ENCODE measurements at places on chromosomes 7 and 10.

GRCh38 chr10:6995831-6996230 is 415.0 kb downstream of the SFMBT2 start:
- DNase-seq = no peak

- no peak for DNase-seq
Measured at GRCh38 chr7:153151766-153152165, 392.2 kb downstream of the ACTR3B start.

DNA sequence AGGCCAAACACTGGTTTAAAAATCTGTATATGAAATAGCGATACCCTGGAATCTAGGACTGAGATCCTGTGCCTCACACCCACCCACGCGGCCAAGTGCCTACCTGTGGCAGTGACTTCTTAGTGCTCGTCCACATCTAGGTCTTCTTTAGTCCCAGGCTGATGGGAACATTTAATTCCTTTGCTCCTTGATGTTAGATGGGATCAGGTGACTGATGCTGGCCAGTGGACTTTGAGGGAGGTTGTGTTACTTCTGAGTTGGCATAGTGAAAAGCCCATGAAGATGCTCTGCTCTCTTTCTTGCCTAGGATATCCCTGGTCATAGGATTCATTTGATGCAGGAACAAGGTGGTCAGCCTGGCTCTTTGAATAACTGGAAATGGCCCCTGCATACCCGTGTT is 59.2 kb downstream of the BMPR1A start:
- no peak for DNase-seq

DNA sequence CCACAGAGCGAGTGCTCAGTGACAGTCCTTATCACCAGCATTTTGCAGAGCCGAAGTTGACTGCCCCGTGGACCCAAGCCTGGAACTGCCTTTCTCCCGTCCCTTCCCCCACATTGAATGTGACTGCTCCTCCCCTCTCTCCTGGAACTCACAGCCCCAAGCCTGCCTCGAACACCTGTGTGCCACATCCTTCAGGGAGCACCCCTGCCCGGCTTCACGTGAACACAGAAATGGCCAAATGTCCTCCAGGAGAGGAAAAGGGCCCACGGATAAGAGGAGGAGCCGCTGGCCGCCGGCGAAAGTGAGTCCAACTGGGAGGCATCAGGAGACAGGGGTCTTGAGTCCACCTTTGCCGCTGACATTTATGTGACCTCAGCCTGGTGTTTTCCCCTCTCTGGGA is 16.2 kb downstream of the STX1A start:
- no peak for DNase-seq

GRCh38 chr7:71538210-71538609 is 406.3 kb downstream of the GALNT17 start:
- DNase-seq = no peak

DNA sequence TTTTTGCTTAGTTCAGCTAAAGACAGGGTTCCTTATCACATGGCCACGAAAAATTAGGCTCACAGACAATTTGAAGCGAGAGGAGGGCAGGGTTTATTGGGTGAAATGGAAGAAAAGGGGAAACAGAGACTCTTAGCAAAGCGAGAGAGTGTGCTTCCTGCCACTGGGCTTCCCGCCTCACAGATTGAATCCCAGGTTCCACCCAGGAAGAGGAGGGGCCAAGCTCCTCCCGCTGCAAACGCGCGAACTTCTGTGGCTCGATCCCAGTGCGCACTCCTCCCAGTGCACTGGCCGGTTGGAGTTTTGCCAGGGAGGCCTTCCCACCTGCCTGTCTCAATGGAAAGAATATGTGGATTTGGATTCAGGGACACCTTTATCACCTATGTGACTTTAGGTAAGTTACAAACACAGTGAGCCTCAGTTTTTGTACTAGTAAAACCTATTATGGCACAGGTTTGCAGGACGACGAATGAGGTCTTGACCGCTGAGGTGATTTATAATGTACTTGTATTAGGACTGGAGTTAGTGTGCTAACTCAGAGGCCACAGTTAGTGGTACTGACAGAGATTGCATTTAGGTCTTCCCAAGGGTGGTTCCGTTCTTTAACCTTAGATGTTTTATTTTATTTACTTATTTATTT is 48.5 kb upstream of the SP8 start:
- no peak for DNase-seq

DNA sequence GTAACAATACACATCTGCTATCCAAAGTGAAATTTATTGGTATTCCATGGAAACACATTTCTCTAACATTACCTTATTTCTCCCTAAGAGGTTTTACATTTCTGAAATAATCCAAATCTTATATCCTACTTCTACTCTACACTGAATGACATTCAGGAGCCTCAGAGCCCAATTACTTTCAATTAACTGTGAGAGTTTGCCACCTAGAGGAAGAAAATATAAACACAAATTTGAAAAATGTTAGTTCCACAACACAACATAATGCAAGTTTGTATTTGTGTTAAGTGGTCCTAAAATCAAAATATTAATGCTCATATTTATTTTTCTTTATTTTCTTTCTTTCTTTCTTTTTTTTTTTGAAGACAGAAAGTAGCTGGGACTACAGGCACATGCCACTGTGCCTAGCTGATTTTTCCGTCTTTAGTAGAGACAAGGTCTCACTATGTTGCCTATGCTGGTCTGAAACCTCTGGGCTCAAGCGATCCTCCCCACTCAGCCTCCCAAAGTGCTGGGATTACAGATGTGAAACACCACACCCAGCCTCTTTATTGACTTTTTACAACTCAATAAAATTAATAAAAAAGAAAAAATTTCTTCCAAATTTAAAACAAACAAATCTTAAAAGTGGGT is 46.0 kb downstream of the ATAD1 start:
- no peak for DNase-seq

GRCh38 chr7:47355684-47356083 is 226.2 kb downstream of the TNS3 start:
- no peak for DNase-seq

GRCh38 chr10:112389271-112389822 is 15.4 kb downstream of the ACSL5 start:
- no peak for DNase-seq

GRCh38 chr10:88063861-88064557 is 200.6 kb downstream of the PTEN start:
- DNase-seq = no peak

DNA sequence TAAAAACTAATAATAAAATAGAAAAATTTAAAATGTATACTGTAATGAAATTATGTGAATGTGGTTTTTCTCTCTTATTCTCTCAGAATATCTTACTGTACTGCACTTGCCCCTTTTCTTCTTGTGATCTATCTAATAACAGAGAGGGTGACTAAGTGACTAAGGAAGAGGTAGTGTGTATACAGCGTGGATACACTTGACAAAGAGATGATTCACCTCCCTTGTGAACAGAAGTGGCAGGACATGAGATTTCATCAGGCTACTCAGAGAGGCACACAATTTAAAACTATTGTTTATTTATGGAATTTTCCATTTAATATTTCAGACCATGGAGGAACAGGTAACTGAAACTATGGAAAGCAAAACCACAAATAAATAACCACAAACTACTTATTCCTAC is 806.6 kb upstream of the GHITM start:
- DNase-seq = no peak

- peak; percentile 61 for DNase-seq
Measured at GRCh38 chr7:1407892-1408291, 51.4 kb downstream of the MICALL2 start.

- no peak for DNase-seq
Measured at GRCh38 chr7:139699640-139700504, 77.9 kb downstream of the HIPK2 start.

GRCh38 chr10:131431978-131432690 is 120.6 kb upstream of the TCERG1L start:
- no peak for DNase-seq

- no peak for DNase-seq
Measured at GRCh38 chr7:16069998-16070397, 351.3 kb downstream of the CRPPA start.

- no peak for DNase-seq
Measured at GRCh38 chr7:4200546-4201094, 481.5 kb upstream of the FOXK1 start.

- no peak for DNase-seq
Measured at GRCh38 chr10:129766611-129767550, 197.2 kb downstream of the EBF3 start.

GRCh38 chr7:121006711-121007315 is 18.3 kb downstream of the CPED1 start:
- DNase-seq = no peak

DNA sequence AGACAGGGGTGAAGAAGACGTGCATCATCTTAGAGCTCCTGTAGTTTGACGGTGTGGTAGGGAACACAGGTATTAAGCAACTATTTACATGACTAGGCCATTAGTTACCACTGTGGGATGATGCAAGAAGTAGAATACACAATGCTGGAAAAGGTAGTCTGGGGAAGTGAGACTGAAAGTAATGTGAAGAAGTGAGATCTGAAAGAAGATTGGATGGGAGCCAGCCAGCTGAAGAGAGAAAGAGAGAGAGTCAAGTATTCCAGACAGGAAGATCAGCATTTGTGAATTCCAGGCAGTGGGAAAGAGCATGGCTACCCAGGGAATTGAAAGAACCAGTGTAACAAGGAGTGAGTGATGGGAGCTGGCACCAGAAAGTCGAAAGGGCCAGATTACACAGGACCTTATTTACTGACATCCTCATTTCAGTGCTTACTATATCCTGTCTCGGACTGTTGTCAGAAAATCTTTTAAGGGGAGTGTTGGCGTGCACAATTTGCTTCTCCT is 4.0 kb upstream of the CFAP58 start:
- DNase-seq = no peak

GRCh38 chr7:149027611-149028345 is 527 bp downstream of the PDIA4 start:
- no peak for DNase-seq

DNA sequence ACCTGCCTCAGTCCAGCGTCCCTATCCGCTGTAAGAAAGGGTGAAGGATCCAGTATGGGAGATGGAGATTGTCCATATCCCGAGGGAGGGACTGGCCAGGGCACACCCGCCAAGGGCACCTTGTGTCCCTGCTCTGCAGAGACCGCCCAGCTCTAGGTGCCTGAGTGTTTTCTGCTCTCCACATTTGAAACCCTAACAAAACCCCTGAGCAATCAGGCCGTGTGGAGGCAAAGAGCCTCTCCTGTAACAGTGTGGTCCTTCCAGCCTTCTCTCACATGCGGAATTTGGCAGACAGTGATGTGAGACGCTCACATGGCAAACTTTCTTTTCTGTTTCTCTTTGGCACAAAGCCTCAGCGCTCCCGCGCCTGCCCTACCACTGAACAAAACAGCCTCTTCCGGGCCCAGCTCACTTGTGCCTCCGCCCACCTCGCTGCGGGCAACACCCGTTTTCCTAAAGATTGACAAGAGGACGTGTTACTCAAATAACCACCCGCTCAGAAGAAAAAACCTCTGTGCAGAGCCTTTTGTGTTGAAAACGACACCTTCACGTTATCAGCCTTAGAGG is 514.8 kb downstream of the DNAJB6 start:
- peak; percentile 13 for DNase-seq

DNA sequence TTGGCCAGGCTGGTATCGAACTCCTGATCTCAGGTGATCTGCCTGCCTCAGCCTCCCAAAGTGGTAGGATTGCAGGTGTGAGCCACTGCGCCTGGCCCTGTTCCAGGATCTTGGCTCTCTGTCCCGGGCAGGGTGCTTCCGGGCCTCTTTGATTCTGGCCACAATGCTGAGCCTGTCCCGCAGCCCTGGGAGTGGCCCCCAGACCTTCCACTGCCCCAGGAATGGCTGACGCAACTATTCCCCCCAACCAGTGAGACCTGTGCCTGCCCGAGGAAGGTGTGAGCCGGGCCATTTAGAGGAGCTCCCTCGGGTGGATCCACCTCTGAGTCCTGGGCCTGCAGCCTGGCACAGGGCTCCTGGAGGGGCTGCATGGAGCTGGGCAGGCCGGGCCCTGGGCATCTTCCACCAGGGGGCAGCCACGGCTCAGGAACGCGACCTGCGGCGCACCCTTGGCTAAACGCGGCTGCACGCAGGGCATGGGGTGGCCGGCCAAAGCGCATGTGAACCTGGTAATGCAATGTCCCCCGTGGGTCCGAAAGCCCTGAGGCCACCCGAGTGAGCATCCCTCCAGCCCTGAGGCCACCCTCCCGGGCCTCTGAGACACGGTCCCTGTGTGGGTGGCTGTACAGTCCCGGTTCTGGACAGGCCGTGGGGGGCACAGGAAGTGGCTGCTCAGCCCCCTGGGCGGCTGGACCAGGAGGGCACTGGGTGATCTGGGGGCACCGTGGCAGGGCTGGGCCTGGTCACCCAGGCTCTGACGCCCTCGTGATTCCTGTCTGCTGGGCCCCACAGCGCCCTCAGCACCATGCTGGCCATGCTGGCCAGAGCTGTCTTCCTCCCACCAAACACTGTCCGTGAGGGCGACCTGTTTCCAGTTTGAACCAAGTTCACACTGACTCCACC is 24.8 kb downstream of the GRIFIN start:
- DNase-seq = peak; percentile 58

- no peak for DNase-seq
Measured at GRCh38 chr7:79376299-79377025, 77.0 kb downstream of the MAGI2 start.

GRCh38 chr7:39622609-39623008 is 763 bp upstream of the RALA start:
- DNase-seq = no peak

- DNase-seq = no peak
Measured at GRCh38 chr10:127354992-127355391, 158.6 kb upstream of the INSYN2A start.

DNA sequence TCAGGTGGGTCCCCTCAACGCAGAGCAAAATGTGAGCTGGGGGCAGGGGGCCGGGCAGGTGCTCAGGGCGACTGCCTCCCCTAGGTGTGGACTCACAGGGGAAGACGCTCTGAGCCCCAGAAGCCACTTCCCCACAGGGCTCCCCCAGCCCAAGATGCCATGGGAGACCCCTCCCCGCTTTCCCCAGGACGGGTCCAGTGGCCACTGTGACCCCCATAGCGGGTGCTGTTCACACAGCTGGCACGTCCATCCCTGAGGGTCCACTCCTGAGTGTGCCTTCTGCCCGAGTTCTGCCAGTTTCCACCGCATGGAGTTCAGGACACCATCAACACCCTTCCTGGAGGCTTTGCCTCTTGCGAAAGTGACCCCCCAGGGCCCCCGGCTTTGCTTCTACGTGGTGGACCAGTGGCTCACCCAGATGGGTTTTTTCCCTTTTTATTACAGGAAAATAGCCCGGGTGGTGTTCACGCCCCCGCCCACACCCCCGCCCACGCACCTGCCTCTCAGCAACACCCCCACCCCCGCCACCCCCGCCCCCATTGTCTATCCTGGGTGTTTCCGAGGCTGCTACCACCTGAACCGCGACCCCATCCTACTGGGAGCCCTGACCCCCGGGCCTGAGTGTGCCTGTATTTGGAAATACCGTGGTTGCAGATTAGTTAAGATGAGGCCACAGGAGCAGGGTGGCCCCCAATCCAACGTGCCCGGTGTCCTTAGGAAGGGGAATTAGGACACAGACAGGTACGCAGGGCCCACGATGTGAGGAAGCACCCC is 32.0 kb downstream of the ADAP1 start:
- DNase-seq = no peak

GRCh38 chr7:56222866-56223265 is 106.6 kb upstream of the NUPR2 start:
- no peak for DNase-seq

- DNase-seq = no peak
Measured at GRCh38 chr7:98222533-98223195, 11.4 kb downstream of the BHLHA15 start.

- no peak for DNase-seq
Measured at GRCh38 chr7:106021151-106022067, 58.3 kb downstream of the CDHR3 start.

GRCh38 chr10:89431977-89432376 is 17.6 kb downstream of the IFIT5 start:
- no peak for DNase-seq

GRCh38 chr7:129866251-129866650 is 86.5 kb downstream of the UBE2H start:
- DNase-seq = no peak
